ENCODE measurements at places on chromosomes 5 and 9. TPM values are rescaled to one million over a fixed set of nuclear protein-coding genes. Genes with fewer than 3 reads are reported as not detected.

The PCDHA11 gene
- 0.34 TPM for total RNA-seq

The DMRT3 gene
- 0.55 TPM for total RNA-seq

The FOXD4L6 gene
- total RNA-seq = not detected

The FAM200C gene
- 2.3 TPM for total RNA-seq

The PCDHA6 gene
- total RNA-seq = 0.49 TPM

The NPR2 gene
- total RNA-seq = 20.4 TPM

Measured in lower leg skin (tissue), 4 donors.